ENCODE measurements at places on chromosomes 2 and 18.

- DNase-seq: no peak
These were observed 289.5 kb downstream of the PDE11A start for GRCh38 chr2:177783091-177783490.

DNA sequence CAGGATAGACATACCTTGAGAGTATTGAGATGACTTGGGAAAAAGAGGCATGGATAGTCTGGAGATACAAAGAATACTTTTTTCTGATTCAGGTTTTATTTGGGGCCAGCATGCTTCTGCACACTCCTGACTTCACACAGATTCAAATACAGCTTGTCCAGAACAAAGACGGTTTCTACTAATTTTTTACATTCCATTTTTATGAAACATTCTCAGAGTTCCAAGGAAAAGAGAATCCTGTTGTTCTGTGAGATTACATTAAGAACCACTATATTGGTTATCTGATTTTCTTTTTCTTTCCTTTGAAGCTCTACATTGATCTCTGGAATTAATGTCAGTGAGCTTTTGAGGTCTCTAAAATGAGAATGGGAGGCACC, 41.0 kb downstream of the PTPRM start:
- DNase-seq: no peak

DNA sequence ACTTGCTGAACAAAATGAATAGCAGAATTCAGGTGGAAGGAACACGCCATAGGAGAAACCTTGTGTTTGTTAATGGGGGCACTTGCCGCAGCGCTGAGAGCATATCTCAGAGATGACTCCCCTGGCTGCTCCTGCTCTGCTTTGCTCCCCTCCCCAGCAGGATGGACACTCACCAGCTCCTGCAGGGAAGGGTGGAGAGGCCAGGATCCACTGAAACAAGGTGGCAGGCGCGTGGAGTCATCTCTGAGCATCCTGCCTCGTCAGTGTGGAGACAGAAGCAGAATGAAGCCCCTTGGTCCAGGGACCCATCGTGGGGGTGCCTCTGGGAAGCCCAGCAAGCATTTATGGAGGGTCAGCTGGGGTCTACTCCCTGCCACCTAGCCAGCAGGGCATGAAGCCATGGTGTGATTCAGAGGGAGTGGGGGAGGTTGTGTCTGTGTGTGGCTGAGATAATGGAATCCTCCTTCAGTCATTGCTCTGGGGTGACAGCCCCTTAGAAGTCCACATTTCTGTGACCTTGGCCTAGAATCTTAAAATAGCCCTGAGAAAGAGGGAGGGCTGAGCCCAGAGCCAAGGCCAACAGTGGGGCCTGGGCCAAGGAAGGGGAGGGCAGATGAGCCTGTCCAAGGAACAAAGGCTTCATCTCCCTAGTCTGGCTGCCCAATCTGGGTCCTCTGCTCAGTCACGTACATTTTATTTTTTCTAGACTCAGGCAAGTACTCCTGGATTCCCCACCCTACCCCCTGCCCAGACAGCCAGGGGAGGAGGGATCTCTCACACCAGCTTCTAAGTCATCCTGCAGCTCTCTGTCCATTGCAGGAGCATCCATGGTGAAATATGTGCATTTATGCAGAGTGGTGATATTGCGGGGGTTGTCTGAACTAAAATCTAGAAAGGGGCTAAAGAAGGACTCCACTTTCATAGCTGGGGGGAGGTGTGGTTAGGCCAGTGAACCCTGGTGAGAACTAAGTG, 215.4 kb downstream of the ZBTB7C start:
- DNase-seq: peak; percentile 82

DNA sequence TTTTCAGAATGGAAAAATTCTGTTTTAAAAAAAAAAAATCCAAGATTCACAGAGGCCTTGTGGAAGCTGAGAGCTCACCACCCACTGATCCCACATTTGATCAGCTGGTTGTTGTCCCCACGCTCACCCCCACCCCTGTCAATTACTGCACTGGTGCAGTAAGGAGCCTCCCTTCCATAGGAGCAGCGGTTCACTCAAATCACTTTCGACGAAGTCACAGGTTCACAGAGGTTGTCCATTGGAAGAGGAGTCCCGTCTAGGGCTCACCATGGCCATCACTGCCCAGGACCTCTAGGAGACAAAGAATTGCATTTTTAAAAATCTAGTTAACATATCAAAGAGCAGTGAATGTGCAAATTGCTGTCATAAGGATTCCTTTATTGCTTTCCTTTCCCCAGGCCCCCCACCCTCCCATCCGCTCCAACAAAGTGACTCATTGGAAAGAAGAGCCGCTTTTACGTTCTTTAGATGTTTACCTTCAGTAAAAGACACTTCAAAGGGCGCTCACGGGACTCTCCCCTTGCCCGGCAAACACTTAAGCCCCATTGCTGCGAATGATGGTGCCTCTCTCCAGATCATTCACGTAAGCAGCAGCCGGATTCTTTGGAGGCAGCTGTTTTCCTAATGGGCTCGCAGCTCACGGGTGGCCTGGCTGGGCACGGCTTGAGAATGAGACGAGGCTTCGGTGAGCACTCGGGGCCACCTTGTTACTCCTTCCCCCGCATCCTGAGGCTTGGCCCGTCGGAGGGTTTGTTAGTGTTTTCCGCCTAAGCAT, 165.5 kb upstream of the SALL3 start:
- no peak for DNase-seq

GRCh38 chr2:205535001-205535400, 147.3 kb upstream of the NRP2 start:
- DNase-seq: no peak

Data from ovary (tissue), 10 donors.